ENCODE measurements at places on chromosomes 16 and 17.
A peak's percentile ranks its signal among the peaks of the same experiment; 100 is the strongest.

- peak; percentile 65 for DNase-seq
Observed at GRCh38 chr17:62703776-62704380, 76.4 kb downstream of the MRC2 start.

DNA sequence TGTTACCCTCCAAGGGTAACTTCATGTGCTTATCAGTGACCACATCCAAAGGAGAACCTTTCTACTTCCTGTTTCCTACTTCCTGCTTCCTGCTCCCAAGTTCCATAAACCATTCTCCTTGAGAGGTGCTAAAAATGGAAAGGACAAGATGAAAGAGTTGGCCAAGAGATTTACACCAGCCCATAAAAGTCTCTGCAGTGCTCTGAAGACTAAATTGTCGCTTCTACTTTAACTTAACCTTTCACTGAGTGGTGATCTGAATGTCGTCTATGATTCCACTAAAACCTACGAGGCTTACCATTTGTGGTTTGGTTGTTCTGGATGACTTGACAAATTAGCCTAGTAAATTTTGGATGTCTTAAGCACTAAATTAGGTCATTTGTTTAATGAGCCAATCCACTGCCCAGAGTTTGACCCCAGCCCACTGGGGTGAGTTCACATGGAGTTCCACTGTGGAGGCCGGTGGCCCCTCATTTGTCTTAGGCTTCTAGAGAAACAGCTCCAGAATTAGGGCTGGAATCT, 333.1 kb downstream of the FOXL1 start:
- DNase-seq, result no peak

DNA sequence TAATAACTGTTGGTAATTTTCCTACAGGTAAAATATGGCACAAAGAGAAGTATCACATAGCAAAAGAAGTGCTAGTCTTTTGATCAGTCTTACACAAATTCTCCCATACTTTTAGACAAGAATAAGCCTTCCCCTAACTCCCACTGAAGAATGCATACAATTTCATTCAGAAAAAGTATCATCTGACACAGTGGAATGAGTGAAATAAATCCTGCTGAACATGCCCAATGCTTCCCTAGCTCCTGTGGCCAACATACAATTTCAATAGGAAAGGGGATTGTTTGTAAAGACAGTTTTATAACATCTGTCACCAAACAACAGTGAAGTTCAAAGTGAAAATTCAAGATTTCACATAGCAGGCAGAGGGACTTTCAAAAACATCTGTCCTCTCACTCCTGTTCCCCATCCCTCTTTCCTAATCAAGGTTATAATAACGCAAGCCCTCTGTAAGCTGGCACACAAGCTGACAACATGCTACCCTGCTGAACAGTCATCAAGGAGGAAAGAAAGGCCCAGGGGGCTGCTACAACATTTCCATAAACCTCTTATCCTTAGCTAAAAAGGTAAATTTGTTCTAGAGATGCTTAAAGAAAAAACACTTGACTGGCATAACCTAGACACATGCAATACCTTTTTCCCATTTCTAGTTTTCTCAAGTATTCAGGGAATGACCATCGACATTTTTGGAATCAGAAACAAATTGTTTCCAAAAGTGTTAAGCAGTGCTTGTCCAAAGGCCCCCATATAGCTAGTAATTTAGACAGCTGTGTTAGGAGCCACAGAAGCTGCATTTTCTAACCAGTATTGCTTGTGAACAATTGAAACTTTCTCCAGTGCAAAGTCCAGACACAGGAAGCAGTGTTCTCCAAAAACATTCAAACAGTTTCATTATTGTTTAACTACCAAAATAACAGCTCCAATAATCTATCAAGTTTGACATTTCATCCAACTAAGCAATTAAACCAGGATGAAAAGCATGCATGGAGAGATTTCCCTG, 11.5 kb upstream of the RFFL start:
- DNase-seq, result no peak

- no peak for DNase-seq
Observed at GRCh38 chr16:2170080-2170479, 14.5 kb downstream of the TRAF7 start.

DNA sequence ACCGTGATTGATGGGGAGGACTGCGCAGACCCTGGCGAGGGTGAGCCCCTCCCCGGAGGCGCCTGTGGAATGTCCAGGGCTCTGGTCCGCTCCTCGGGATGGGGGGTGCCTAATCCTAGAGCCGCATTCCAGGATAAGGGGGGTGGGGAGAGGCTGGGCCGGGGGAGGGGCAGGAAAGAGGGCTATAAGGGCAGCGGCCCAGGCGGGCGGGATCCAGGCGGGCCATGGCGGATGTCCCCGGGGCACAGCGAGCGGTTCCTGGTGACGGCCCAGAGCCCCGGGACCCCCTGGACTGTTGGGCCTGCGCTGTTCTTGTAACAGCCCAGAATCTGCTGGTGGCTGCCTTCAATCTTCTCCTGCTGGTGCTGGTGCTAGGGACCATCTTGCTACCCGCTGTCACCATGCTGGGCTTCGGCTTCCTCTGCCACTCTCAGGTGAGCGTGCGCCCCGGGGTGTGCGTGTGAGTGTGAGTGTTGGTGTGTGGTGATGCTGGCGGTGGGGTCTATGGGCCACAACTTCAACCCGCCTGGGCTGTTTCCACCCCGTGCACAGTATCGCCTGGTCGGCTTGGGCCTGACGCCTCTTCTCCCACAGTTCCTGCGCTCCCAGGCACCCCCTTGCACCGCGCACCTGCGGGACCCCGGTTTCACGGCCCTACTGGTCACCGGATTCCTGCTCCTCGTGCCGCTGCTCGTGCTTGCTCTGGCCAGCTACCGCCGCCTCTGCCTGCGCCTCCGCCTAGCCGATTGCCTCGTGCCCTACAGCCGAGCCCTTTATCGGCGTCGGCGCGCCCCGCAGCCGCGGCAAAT, at the start of gene TMEM88:
TMEM88 (plus strand) TSS at position 216 of the 809 bp plus-strand sequence; CDS start at position 225, 9 bp downstream.
- DNase-seq, result no peak

Data from fibroblast of skin of right quadriceps (primary cell).